NCI-H1417 treated with DMSO at 0.1 percent for 48 hours (cell line): ENCODE measurements at places on chromosomes 7 and 10.

DNA sequence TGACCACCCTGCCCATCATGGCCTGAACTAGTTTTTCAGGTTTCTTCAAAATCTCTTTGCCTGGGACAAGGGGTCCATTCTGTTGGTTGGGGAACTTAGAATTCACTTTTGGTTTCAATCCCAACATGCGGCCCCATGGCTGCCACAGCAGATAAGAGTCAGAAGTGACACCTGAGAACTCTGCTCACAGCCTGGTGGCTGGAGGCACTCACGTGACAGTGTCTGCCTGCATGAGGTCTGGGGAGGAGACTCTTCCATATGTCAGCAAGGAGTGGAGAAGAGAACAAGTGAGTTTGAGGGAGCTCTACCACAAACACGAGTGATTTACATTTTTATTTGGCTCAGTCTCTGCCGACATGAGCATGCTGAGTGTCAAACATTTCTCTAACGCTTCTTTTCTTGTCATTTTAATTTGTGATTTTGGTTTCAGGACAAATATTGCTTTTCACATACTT is 370.4 kb downstream of the TNS3 start:
- no peak for DNase-seq

- no peak for DNase-seq
Observed at GRCh38 chr10:3710764-3711163, 74.2 kb downstream of the KLF6 start.

GRCh38 chr7:52857367-52857766 is 178.1 kb upstream of the POM121L12 start:
- no peak for DNase-seq

DNA sequence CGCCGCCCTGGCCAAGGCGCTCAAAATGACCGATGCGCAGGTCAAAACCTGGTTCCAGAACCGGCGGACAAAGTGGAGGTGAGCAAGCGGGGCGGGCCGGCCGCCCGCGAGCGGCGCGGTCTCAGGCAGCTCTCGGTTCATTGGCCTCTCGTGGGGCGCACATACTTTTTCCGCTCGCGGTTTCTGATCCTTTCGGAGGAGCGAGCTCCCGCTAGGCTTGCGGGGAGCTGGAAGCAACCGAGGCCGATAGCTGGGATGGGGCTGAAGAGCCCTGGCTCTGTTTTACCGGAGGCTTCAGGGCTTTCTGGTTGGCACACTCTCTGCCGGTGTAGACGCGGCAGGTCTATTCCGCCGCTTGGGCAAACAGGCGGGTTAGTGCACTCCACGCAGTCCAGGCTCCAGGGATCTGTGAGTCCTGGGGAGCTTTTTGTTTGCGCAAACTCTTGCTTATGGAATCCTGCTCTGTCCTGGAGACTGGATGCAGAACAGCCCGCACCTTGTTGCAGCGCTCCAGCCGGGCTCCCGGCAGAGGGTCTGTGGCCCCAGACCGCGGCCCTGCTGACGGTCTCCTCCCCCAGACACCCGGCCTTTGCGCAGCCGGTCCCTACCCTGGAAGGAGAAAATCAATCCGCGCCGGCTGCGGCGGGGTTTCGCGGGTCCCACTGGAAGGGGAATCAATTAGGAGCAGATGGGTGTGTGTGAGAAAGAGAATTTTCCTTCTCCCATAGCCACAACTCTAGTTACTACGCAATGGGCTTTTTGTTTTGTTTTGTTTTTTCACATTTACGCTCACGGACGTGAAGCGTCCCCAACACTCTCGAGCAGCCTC is 3.4 kb downstream of the TLX1 start:
- DNase-seq, result no peak

- DNase-seq, result no peak
Observed at GRCh38 chr10:61612009-61612408, 50.7 kb upstream of the CABCOCO1 start.

GRCh38 chr10:84683550-84683949 is 355.2 kb downstream of the CCSER2 start:
- no peak for DNase-seq

- no peak for DNase-seq
Observed at GRCh38 chr10:71267508-71268240, 51.4 kb upstream of the SLC29A3 start.

DNA sequence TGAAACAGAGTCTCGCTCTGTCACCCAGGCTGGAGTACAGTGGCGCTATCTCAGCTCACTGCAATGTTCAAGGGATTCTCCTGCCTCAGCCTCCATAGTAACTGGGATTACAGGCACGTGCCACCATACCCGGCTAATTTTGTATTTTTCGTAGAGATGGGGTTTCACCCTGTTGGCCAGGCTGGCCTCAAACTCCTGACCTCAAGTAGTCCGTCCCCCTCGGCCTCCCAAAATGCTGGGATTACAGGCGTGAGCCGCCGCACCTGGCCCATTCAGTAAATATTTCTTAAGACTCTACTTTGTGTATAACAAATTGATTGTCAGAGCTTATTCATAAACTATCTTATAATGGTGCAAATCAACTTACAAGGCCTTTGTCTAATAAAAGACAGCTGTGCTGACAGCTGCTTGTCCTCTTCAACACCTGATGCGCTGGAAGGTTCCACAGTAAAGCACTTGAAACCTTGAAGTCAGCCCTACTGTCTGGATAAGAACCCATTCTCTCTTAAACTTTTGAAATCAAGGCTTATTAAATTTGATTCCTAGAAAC is 14.7 kb downstream of the ECHDC3 start:
- DNase-seq, result no peak

DNA sequence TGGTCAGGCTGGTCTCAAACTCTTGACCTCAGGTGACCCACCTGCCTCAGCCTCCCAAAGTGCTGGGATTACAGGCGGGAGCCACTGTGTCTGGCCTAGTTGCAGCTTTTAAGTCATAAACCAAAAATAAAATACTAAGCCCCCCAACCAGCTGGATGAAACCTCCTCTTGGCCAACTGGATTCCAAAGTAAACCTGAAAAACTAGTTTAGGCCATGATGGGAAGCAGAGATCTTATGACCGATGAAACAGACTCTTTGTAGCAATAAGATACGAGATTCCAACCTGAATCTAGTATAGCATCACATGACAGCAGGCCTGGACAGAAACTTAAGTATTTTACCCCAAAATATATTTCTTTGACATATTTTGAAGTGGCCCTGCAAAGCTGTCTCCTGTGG is 9.1 kb upstream of the MCM10 start:
- DNase-seq, result no peak

GRCh38 chr7:55587687-55588378 is 15.5 kb upstream of the VOPP1 start:
- no peak for DNase-seq

DNA sequence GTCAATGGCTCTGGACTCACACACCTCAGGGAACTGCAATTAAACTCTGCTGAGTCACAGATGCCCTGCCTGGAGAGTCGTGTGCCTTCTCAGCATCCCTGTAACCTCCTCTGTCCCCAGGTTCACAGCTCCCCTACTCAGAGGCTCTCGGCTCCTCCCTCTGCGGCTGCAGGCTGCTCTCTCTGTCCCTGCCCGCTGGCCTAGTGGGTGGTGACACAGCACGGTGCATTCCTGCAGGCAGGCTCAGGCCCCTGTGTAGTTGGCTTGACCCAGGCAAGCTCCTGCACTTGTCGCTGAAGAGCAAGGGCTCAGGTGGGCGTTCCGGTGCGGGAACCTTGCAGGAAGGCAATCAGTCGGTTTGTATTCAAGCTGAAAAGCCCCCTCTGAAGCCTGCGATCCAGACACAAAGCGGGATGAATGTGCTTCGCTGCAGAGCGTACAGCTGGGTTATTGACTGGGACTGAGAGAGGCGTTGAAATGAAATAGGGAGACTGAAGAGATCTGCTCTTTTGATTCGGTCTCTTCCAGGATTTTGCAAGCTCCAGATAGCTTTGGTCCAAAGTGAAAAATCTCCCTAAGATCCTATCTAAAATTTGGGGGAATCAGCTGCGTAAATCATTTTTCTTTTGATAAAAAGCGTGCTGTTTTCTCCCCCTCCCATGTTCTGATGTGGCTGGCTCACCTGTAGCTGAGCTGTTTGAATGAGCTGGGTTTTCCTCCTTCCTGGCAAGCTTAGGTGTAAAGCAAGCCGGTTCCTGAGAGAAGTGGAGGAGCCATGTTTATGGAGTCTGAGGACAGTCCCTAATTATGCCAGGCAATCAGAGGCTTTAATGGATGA is 208.7 kb upstream of the PHYHIPL start:
- DNase-seq, result peak; percentile 45

- peak; percentile 99 for DNase-seq
Observed at GRCh38 chr7:130365511-130366441, 14.5 kb upstream of the CPA1 start.

DNA sequence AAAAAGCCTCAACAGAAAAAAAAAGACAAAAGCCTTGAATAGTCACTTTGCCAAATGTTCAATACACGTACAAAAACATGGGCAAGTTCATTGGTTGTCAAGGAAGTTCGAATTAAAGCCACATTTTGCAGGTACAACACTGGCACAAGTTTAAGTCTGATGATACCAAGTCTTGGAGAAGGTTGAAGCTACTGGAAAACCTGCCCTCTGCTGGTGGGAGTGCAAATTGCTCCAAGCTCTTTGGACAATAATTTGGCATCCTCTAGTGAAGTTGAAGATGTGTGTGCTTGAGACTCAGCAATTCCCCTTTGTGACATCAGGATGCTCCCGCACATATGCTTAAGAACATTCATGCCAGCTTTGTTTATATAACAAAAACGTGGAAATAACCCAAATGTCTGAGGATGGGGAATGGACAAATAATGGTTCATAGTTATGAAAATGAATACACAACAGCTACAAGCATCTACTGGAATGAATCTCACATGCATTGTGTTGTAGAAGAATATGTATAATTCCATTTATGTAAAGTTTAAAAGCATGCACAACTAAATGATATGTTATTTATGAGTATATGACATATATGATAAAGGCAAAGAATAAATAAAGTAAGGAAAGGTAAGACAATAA is 120.0 kb upstream of the PLPP4 start:
- no peak for DNase-seq

GRCh38 chr7:4159761-4160554 is 522.1 kb upstream of the FOXK1 start:
- DNase-seq, result no peak

DNA sequence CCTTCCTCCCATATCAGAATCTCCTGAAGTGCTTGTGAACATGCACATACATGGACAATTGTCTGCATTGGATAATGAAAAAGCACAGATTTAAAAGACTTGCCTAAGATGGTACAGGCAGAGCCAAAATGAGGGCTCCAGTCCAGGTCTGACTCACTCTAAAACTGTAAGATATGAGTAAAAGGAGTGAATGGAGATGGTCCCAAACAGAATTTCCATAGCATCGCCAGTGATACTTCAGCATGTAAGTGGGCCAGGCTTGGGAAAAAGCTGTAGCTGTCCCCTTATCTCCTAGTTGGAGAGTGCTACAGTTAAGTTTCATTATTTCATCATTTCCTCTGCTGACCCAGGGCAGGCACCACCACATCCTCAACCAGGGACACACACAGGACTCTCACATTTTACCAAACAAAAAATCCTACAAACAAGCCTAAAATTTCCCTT is 26.4 kb upstream of the IL6 start:
- DNase-seq, result no peak

DNA sequence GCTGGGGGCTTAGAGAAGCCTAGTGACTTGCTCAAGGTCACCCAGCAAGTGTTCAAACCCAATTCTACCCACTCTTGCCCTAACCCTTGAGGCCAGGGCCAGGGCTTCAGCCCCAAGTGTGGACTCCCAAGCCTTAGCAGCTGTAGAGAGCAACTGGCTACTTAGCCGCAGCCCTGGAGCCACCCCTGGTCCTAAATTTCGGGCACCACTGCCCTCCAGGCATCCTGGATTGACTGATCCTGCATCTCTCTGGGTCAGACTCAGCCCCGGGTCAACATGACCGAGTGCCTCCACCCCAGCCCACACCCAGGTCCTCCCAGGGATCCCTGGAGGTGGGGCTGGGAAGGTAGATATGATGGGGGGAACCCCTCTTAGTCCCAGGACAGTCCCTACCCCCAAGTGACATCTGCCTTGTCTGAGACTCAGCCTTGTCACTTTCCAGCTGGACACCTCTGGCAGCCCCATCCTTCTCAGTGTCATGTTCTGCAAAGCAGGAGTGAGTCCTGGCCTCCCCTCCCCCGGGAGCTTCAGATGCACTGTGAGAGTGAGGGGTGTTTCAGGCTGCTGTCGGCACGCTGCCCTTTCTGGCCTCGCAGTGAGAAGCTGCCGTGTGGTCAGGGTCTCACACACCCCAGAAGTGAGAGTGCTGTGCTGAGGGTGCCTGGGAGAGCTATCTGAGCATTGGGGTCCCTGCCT is 89.8 kb downstream of the ZMIZ1 start:
- no peak for DNase-seq

DNA sequence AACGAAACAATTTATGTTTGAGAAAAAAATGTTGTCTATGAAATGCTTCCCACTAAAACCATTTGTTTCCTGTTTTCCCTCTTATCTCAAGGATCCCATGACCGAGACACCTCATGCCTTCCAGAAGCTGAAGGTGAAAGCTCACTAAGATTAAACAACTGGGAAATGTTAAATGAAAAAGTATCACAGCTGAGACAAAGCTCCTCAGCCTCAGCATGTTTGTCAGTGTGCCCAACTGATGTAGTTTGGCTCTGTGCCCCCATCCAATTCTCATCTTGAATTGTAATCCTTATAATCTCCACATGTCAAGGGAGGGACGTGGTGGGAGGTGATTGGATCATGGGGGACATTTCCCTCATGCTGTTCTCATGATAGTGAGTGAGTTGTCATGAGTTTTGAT is 327.3 kb downstream of the HTR7 start:
- no peak for DNase-seq

- no peak for DNase-seq
Observed at GRCh38 chr7:38880035-38880434, 29.0 kb downstream of the VPS41 start.

DNA sequence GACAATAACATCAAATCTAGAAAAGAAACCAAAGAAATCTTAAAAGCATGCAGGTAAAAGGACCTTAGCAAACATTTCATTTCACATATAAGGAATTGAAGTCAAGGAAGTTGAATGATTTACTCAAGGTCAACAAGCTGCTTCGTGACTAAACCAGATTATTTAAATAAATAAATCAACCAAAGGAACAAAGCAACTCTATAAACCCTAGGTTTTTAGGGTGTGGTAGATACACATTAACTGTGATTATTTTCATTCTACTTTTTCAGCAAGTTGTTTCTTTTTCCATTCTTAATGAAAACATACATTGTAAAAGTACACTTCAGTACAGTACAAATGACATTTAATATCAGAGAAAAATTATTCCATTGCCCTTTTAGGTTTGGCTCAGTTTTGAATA is 382.0 kb upstream of the STEAP1 start:
- DNase-seq, result no peak

GRCh38 chr7:91800389-91800788 is 80.1 kb downstream of the MTERF1 start:
- no peak for DNase-seq

DNA sequence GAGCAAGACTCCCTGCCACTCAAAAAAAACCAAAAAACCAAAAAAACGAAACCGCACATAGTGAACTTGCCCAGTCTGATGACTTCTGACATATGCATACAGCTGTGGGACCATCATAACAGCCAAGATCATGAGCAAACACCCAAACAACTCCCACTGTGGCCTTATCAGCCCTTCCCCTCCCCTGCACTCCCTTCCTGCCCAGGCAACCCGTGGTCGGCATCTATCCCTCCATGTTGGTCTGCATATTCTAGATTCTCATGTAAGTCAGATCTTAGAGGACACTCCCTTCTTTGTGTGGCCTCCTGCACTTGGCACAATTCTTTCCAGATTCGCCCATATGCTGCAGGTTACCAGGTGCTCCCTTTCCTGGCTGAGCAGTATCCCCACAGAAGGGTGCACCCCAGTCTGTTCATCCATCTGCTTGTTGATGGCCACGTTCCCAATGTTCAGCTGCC is 72.8 kb downstream of the GNA12 start:
- DNase-seq, result no peak
